ENCODE measurements at places on chromosomes 5 and 9.

DNA sequence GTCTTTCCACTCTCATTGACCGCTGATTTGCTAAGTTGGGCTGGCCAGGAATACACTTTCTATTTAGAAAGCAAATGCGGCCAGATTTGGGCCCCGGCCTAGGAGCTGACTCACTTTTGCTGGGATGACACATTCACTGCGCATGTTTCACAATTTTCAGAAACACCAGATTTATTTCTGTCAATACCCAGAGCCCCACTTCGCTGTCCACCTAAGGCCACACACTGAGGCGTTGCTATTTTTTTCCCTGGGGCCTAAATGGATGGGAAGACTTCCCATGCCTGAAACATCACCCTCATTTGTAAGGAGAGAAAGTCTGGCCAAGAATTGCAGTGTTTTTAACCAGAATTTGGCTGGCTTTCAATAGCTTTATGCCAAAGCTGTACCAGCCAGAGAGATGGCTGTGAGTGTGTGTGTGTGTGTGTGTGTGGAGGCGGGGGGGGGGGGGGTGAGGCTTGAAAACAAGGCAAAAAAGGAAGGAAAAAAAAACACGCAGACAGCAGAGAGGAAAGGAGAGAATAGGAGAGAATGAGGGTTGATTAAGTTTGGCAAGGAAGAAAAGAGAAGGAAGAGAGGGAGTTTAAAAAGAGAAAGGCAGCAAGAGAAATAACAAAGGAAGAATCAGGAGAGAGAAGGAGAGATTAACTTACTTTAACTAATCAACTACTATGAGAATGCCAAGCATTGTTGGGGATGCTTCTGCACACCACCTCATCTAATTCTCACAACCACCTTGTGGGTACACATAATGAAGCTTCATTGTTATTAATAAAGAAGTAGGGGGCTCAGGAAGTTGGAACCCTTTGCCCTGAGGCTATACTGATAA, 261.4 kb upstream of the KLF4 start:
- no peak for DNase-seq

DNA sequence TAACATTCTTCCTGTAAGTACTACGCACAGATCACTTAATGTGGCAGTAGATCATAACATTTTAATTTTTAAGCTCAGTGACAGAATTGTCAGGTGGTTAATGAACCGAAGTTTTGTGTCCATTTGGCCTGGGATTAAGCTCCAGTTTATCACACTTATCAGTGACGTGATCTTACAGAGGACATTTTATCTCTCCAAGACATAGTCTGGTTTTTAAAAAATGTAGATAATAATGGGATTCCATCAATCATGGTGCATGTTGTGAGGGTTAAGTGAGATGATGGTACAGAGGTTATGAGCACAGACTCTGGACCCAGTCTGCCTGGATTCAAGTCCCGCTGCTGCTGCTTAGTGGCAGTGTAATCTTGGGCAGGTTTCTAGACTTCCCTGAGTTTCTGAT, 66.0 kb upstream of the ZFAND5 start:
- no peak for DNase-seq

DNA sequence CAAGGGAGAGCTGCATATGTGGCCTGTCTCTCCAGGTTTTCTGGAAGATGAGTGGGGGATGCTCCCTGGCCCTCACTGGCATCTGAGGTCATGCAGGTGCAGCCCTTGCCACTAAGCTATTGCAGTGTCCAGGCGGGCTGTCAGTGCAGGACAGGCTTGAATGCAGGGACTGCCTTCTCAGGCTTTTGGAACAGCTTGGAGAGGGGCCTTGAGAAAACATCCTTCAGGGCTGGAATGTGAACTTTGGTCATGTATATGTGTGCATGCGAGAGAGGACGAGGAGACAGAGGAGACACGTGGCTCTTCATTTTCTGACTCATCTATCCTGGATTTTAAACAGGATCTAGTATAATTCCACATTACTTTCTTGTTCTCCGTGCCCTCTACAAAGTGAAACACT, 90.3 kb downstream of the MACROH2A1 start:
- no peak for DNase-seq

DNA sequence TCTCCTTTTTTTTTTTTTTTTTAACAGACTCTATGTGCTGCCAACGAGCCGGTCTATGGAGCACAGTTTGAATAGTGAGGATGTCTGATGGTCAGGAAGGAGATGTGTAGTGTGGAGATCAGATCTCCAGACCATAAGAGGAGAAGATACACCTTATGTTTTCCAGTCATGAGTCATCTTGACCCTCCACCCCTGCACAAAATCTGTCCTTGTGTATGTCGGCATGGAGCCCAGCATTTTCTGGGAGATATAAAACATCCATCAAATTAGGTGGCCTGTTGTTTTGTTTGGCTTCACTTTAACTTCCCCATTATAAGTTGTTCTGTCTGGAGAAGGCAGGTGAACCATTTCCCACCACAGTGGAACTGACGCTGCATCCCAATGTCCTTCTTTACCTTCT, 19.2 kb downstream of the SH3TC2 start:
- DNase-seq: no peak

GRCh38 chr9:37144762-37145161, 24.4 kb downstream of the ZCCHC7 start:
- DNase-seq: no peak

GRCh38 chr5:95810305-95811125, 12.0 kb downstream of the GLRX start:
- no peak for DNase-seq

DNA sequence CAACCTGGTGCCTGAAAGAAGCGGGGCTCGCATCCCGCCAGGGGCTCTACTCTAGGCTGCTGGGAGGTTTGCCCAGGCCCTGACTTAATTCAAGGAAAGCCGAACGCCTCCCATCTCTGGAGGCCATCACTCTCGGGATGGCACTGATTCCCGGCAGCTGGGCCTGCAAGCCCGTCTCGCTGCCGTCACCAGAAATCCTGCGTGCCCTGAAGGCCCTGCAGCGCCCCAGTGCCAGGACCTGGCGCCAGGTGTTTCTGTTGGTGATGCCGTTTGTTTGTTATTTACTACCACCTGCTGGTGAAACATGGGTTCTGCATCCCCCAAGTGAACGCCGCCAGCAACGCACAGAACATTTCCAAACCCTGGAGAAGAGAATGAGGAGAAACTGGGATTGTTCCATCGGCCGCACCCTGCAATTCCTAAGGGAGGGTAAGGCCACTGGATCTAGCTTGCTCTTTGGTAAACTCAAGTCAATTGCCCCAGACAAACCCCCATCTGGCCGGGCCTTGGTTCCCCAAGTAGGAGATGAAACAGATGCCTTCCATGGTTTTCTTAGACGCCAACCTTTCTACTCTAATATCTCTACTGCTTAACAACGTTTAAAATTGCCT, 77.9 kb downstream of the AK8 start:
- DNase-seq: peak; percentile 74

DNA sequence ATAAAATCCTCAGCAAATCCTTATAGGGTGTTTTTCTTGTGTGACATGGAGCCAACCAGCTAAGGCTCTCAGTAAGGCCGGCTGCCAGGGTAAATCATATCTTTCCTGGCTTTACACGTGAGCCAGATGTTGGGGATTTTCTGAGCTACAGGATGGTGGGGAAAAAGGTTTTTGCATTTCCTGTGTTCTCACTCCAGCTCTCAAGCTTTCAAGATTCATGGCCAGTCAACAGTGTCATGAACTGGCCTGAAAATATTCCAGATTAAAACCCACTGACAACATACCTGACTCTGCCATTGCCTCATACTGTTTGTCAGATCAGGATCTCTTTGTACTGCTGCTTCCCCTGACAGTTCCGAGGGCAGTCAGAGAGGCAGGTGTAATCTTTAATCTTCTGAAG, 306.9 kb downstream of the GLIS3 start:
- DNase-seq: no peak

DNA sequence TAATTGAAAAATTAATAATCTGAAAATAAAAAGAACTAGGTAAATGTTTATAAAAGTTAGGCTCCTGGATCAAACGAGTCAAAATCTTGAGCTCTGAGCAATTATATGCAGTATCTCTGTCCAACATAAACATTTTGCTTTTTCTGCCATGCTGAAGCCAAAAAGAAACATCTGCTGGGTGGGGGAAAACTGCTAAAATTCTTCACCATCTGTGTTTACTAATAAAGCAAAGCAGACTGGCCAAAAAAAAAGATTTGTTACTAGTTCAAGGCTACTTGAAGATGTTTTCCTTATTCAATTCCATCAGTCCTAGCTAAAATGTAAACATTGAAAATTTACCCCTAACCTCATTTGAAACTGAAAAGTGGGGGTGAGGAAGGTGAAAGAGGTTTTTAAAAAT, 29.7 kb downstream of the GTF3C4 start:
- DNase-seq: no peak

DNA sequence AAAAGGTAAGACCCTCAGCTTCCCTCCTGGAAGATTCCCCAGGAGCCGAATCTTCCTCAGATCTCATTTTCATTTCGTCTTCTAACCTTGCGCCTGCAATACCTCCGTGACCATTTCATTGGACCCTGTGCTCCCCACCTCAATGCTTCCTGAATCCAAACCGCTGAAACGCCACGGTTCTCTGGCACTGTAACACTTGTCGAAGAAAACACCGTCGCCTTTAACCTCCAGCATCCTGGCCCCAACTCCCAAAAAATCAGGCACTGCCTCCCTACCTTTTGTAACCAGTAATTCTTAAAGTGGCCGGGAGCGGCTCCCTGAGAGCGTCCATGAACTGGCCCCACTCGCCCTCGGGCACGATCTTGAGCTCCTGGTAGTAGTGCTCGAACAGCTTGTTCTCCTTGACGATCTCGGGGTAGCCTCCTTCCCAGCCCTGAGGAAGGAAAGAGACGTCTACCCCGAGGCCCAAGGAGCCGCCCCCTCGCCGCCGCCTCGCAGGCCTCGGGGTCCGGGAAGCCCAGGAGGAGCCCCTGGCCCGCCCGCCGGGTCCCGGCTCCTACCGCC, 438 bp downstream of the NSUN2 start:
- no peak for DNase-seq

- DNase-seq: no peak
Observed at GRCh38 chr9:70006306-70006705, 37.3 kb upstream of the MAMDC2 start.

- DNase-seq: no peak
Observed at GRCh38 chr5:178433273-178433775, 156.9 kb downstream of the COL23A1 start.

DNA sequence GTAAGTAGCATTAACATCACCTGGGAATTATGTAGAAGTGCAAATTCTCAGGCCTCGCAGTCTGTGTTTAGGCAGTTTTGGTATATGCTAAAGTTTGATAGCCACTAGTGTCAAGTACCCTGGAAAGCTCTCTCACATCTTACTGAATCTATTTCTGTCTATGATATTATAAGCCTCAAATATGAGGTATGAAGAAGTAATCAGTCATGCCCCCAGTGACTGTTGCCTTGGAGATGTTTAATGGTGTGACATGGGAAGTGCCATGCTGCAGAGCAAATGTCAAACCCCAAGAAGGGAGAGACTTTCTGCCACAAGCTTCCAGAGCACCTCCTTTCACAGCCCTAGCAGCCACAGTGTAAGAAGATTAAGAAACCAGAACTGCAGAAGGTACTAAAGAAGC, 9.8 kb upstream of the PDE8B start:
- no peak for DNase-seq

- DNase-seq: no peak
Observed at GRCh38 chr9:120308495-120308894, 271.5 kb downstream of the CDK5RAP2 start.

DNA sequence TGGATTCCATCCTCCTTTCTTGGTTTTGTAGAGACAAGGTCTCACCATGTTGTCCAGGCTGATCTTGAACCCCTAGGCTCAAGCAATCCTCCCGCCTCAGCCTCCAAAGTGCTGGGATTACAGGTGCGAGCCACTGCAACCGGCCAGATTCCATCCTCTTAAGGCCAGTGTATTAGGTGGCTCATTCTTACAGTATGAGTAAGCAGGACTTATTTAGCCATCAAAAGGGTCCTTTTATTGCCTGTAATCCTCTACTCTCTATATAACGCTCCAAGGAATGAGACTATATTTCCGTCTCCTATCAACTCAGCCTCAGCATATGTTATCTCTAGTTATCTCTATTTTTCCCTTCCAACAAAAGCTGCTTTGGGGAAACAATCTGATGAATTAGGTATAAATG, 3.0 kb upstream of the ERBIN start:
- no peak for DNase-seq

GRCh38 chr9:68690088-68690487, 15.0 kb upstream of the PIP5K1B start:
- no peak for DNase-seq

- DNase-seq: no peak
Observed at GRCh38 chr9:135255841-135256580, 168.5 kb downstream of the OLFM1 start.

DNA sequence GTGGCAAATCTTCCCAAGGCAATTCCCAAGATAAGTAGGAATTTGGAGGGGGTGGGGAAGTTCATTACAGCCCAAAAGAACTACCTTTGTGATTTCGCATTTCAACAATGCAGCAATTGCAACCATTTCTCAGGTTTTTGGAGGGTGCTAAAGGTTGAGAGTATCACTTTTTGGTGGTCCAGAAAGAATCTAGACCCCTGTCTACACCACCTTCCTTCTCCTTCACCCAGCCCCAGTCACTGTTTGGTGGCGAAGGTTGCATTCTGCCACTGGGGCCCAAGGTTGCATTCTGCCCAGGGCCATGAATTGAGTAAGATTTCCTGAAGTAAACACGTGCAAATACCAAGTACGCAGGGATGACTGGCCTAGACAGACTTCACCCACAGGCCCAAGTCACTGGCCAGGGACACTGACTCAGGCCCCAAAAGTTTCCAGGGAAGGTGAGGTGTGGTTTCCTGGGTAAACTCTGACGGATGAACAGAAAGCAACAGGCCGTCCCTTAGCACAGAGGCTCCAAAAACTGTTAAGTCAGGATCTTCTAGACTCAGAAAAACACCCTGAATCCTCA, 5.7 kb downstream of the PDE6A start:
- no peak for DNase-seq

GRCh38 chr5:16975950-16976624, 40.0 kb upstream of the MYO10 start:
- no peak for DNase-seq

DNA sequence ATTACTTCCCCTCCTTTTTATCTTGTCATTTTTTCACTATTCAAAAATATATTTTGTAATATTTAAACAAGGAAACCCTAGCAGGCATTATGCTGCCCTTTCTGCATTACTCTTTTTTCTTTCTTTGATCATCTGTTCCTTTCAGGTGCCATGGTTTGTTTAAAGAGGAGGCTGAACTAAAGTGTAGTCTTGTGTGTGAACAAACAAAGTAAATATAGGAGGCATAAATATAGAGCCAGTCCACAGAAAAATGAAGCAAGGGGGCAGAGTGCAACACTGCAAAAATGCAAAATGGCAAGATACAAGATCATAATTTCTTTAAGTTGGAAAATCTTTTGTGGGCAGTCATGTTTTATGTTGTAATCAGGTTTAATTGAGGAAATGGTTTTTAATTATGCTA, 947.3 kb upstream of the COX7C start:
- no peak for DNase-seq

DNA sequence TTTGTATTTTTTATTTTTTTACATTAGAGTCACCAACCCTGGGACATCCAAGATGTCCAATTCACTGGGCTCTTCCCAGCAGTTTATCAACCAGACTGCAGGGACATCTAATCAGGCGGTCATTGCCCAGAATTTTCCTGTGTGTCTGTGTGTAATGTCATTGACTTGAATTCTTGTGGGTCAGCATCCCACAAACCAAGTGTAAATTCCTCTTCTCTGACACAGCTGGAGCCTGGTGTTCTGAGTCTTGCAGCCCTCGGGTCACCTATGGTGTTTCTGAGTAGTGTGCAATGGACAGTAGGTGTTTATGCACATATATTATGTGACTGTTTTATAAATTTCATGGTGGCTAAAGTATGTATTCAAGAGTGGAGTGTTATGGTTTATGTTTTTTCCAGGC, 815.7 kb downstream of the SEMA5A start:
- DNase-seq: no peak

- DNase-seq: no peak
Observed at GRCh38 chr5:120913396-120913795, 449.3 kb downstream of the PRR16 start.
